Right cardiac atrium (tissue), 5 donors: ENCODE measurements at places on chromosomes 7 and 10. TPM values are rescaled to one million over a fixed set of nuclear protein-coding genes. Genes with fewer than 3 reads are reported as not detected.

The C10orf143 gene
- 2.3 TPM for total RNA-seq

The TRAPPC14 gene
- 7.2 TPM for total RNA-seq

The CHST15 gene
- 11.9 TPM for total RNA-seq

The BUD31 gene
- total RNA-seq = 43.9 TPM

The SPOCK2 gene
- total RNA-seq = 4.9 TPM

The GIMAP8 gene
- 13.0 TPM for total RNA-seq

GRCh38 chr10:127694580-127695193 lies 42.3 kb upstream of the FOXI2 start:
- DNase-seq = peak; percentile 48

- DNase-seq = no peak
Measured at GRCh38 chr10:88077977-88078376, 214.6 kb downstream of the PTEN start.

DNA sequence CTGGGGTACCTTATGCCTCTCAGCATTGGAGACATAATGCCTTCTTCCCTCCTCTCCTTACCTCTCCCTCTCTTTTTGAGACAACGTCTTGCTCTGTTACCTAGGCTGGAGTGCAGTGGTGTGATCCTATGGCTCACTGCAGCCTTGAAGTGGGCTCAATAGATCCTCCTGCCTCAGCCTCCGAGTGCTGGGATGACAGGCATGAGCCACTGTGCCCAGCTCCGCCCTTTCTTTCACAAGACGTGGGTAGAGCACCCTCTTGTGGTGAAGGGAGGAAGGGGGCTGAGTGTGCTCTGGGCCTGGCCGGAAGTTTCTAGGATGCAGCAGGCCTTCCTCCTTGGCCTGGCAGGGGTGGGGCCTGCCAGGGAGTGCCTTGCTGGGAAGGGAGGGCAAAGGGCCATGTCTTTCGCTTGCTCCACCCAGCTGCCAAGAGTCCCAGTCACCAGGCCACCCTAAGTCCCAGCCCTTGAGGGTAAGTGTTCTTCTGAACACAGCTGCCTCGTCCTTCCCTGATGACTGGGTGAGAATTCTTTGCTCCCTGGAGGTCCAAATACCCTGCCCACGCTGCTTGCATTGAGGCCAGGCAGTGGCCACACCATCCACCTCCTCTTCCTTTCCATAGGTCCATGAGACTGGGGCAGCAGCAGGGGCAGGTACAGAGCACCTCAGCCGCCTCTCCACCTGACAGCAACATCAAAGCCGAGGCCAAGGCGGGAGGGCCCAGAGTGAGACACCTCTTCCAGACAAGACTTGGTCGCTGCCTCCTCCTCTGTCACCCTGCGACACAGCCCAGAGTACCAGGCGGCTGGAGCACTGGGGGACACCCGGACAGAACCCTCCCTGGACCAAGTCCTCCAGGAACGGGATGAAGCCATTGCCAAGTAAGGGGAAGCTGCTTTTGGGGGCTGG lies 3.7 kb downstream of the ABHD11 start:
- DNase-seq = peak; percentile 68

DNA sequence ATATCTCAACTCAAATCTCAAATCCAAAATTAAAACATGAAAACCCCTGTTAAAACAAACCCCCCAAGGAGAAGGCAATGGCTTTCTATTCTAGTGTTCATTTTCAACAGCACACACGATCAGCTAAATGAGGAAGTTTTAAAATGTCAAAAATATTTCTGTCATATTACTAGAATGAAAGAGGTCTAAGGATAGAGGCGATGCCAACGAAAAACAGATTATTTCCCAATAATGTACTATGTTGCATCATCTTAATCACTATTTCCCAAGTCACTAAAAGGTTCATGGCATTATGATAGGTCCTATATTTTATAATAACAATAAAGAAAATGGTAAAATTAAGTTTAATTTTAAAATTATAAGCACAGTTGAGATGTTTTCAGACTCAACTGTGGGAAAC lies 10.1 kb downstream of the CNOT4 start:
- no peak for DNase-seq

- DNase-seq = peak; percentile 80
Measured at GRCh38 chr10:47287365-47287802, 12.6 kb upstream of the GDF10 start.

- peak; percentile 33 for DNase-seq
Measured at GRCh38 chr10:22712956-22713852, 1.2 kb downstream of the PIP4K2A start.

- DNase-seq = peak; percentile 50
Measured at GRCh38 chr7:100367676-100368613, 5.3 kb upstream of the PILRA start.

GRCh38 chr10:78775891-78776290 lies 292.9 kb upstream of the ZMIZ1 start:
- no peak for DNase-seq

GRCh38 chr10:58444321-58444720 lies 59.1 kb downstream of the TFAM start:
- no peak for DNase-seq

GRCh38 chr7:55595511-55595910 lies 23.2 kb upstream of the VOPP1 start:
- DNase-seq = no peak

DNA sequence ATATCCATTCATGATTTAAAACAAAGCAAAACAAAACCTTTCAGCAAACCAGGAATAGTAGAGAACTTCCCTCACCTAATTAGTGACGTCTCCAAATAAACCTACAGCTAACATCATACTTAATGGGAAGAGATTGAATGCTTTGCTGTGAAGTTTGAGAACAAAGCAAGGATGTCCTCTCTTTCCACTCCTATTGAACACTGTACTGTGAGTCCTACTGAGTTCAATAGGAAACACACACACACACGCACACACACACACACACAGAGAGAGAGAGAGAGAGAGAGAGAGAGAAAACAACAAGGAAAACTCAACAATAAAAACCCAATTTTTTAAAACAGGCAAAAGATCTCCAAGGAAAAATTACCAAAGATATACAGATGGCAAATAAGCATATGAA lies 32.3 kb downstream of the PODXL start:
- DNase-seq = no peak

DNA sequence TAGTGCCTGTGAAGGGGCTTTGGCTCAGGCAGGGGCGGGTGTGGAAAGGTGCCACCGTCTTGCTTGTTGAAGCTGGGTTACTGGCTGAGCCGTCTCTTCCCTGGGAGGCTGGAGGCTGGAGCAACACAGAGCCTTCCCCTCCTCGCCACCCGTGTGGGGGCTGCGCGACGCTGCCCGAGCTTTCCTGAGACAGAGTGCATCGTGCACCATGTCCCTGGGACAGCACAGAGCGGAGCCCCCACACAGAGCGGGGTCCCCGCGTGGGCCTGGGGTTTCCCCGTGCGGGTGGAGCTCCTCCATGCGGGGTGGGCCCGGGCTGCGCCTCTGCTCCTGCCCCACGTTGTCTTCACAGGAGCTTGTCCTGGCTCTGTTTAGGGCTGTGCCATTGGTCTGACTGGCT lies 69.9 kb downstream of the INPP5A start:
- DNase-seq = no peak

GRCh38 chr7:50164559-50165170 lies 71.6 kb upstream of the ZPBP start:
- no peak for DNase-seq

DNA sequence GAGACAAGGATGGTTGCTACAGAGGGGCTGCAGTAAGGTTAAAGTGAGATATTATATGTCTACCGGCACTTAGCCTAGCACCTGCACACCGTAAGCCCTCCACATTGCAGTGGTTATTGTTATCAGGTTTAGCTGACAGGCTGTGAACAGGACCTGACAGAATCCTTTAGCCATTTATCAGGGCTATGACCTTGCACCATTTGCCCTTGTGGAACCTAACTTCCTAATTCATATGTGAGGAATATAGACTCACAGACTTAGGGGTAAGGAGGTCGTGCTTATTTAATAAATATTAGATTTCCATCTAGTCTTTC lies 10.1 kb downstream of the NCOA4 start:
- no peak for DNase-seq
